EH (cell line): ENCODE measurements at places on chromosomes 6 and 20.

DNA sequence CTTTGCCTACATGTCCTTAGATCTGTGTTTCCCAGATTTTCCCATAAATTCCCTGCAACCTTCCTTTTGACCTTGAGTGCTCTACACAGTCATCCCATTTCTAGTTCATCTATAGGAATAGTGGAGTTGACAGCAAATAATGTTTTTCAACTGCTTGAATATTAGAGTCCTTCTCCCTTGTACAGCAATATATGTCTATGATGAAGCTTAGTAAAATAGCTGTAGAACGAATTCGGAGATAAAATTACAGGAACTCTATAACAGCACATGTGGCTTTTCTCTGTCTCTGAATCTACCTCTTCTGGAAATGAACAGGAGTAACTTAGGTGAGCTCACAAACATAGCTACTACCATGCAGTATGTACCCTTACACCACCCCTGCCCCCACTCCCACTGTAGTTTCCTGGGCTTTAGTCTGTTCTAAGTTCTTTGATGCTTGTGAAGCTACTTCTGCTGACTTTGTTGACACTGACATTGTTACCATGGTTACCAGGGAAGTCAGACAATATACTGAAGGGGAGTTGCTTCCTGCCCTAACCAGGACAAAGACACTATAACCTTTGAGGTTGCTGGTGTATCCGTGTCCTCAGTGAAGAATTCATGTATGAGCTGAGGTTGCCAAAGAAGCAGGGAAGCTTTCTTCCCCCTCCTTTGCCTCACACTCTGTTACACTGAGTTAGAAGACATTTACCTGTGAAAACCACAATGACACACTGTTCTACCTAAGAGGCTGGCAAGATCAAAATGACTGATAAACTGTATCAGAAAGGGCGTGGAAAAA, 35.8 kb upstream of the SHLD1 start:
- DNase-seq: no peak

- no peak for DNase-seq
These were observed 63.4 kb downstream of the PRDM1 start for GRCh38 chr6:106149472-106150069.

DNA sequence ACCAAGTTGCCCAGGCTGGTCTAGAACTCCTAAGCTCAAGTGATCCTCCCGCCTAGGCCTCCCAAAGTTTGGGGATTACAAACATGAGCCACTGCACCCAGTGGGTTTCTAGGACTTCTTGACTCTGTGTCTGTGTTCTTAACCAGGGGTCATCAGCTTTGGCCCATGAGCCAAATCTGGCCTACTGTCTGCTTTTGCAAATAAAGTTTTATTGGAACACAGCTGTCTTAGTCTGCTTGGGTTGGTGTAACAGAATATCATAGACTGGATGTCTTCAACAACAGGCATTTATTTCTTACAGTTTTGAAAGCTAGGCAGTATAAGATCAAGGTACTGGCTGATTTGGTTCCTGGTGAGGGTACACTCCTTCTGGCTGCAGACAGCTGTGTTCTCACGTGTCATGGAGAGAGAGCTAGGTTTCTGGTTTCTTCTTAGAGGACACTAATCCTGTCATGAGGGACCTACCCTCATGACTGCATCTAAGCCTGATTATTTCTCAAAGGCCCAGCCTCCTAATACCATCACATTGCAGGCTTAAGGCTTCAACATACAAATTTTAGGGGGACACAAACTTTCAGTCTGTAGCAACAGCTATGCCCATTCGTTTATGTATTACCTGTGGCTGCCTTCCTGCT, 23.3 kb downstream of the ARFGEF2 start:
- no peak for DNase-seq

DNA sequence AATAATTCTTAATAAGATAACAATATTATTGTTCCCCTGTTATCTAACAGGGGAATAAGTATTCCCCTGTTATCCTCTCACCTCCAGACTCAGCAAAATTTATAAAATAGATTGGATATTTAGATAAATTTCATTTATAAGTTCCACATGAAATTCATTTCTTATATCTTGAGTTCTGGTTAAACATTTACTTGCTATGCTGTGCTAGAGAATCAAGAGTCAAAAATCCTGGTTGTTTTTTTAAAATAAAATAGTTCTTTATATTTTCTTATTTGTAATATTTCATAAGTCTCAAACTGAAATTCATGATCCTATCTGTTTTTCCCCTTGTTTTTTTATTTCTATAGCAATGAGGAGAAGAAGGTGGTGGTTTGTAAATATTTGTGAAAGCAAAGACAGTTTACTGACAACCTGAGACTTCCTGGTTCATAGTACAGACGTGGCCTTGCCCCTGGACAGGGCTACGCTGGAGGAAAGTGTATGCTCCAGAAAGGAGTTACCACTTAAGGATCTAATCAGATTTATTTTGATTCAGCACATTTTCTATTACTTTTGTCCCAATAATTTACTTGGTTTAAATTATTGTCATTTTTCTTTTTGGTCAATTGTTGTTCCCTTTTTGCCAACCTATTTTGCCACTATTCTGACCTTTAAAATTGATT, 37.8 kb upstream of the MARCKS start:
- DNase-seq: no peak

- DNase-seq: no peak
These were observed 574 bp downstream of the ARHGAP40 start for GRCh38 chr20:38602185-38602581.

GRCh38 chr6:41549673-41550072, 3.5 kb downstream of the FOXP4 start:
- no peak for DNase-seq

DNA sequence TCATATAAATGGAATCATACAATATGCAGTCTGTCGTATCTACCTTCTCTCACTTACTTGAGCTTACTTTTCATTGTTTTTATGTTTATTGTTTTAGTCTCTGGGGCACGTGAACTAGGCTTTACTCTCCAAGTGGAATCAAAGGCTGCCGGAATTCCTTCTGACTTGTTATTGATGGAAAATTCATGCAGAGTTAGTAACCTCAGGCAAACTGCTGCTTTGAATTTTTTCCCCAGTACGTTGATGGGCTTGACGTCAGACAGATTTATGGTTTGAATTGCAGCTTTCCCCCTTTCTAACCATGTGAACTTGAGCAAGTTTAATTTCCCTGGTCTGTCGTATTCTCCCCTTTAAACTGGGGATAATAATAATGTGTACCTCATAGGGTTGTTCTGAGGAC, 68.6 kb downstream of the ZDHHC14 start:
- DNase-seq: peak; percentile 67

- peak; percentile 50 for DNase-seq
These were observed 23.6 kb downstream of the PKHD1 start for GRCh38 chr6:52063584-52064344.

- no peak for DNase-seq
These were observed 197.8 kb downstream of the TMEM242 start for GRCh38 chr6:157125531-157125930.

- no peak for DNase-seq
These were observed 146.6 kb upstream of the LAMP5 start for GRCh38 chr20:9367746-9368145.

DNA sequence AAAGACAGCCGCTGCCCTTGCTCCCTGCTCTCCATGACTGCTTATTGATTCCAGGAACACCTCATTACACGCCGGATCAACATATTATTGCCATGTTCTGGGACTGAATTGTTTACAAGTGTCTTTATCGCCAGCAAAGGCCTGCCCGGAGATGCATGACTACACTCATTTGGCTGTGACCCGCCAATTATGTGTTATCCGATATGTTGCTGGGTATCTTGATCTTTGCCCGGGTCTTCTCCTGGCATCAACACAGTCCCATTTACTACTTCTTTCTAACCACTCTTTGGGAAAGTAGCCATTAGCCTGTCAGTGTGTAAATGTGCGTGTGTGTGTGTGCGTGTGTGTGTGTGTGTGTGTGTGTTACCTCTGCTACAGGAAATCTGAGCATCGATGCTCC, 15.4 kb downstream of the LINC00237 start:
- no peak for DNase-seq

- no peak for DNase-seq
These were observed 186.7 kb downstream of the TFAP2C start for GRCh38 chr20:56815796-56816195.

DNA sequence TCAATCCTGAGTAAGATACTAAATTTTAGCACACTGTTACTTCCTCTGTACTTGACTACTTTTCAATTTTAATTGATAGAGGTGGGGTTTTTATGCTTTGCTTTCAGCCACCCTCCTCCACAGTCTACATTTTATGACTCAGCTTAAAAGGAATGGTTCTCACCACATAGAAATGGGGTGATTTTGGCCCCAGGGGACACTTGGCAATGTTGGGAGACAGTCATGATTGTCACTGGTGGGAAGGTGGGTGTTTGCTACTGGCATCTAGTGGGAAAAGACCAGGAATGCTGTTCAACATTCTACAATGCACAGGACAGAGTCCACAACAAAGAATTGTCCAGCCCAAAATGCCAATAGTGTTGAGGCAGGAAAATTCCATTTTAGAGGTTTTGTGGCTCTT, 71.3 kb downstream of the PCSK2 start:
- no peak for DNase-seq

- peak; percentile 66 for DNase-seq
These were observed 4.3 kb downstream of the MTCL3 start for GRCh38 chr6:127514773-127515227.

GRCh38 chr20:59223182-59223601, 59.6 kb downstream of the ZNF831 start:
- no peak for DNase-seq

DNA sequence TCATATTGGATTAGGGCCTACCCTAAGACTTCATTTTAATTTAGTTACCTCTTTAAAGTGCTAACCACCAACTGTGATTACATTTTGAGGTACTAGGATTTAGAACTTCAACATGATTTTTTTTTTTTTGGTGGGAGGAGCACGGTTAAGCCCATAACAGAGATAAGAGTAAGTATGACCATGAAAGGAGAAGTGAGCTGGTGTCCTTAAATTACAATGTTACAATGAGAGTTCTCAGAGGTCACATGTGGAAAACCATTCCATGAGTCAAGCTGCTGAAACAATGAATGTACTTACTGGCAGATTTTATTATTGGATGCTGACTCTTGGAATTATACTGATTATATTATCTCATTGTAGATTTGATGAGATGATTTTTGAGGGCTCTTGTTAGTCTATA, 779.3 kb upstream of the CITED2 start:
- DNase-seq: peak; percentile 48

DNA sequence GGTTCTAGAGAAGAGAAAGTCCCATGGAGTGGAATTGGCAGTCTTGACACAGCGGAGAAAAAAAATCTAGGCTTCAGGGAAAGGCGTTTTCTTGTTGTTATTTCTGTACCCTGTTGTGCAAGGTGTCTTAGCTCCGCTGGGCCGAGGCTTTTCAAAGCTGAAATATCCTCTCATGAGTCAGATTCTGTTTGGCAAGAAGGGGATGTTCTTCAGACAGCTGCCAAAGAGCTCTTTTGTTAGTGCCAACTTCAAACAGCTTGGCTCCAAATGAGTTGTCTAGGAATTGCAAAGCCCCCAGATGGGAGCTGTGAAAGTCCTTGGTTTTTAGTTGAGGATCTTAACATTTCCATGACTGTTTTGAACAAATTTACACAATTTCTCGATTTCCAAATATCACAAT, 45.6 kb downstream of the LRRN4 start:
- peak; percentile 83 for DNase-seq

GRCh38 chr6:25050356-25050755, 114.6 kb upstream of the RIPOR2 start:
- DNase-seq: peak; percentile 93

DNA sequence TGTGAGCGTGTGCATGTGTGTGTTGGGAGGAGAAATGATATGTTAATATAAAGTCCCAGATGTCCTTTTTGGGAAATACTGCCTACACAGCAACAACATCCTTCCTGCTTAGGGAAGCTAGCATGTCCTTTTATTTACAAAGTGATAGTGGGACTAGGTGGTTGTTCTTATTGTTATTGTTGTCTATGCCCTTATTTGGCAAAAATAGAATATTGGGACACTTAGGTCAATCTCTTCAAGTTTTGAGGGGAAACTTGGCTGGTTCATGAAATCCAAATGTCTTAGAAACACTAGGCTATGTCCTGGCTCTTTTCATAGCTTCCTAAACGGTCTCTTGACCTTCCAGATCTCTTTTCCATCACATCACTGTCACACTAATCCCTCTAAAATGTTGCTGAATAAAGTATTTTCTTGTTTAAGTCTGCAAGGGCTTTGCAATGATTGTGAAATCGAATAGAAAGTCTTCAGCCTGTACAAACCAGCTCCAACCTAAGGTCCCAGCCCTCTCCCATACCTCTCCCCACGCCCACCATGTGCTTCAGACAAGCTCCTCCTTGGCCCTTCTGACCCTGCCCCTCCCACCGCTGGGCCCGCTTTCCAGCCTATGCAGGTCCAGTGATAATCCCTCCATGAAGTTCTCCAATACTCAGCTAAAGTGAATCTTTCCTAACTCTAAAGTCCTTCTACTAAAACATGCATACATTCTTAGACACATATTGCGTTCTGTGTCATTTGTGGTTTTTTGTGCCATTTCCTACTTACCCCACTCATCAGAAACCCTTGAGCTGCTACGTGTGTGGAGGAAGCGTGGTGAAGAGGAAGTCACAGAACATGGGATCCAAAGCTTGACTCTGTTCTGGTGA, 205.1 kb downstream of the LY86 start:
- no peak for DNase-seq

- DNase-seq: peak; percentile 88
These were observed 75.4 kb downstream of the MTHFD1L start for GRCh38 chr6:150940941-150941340.

DNA sequence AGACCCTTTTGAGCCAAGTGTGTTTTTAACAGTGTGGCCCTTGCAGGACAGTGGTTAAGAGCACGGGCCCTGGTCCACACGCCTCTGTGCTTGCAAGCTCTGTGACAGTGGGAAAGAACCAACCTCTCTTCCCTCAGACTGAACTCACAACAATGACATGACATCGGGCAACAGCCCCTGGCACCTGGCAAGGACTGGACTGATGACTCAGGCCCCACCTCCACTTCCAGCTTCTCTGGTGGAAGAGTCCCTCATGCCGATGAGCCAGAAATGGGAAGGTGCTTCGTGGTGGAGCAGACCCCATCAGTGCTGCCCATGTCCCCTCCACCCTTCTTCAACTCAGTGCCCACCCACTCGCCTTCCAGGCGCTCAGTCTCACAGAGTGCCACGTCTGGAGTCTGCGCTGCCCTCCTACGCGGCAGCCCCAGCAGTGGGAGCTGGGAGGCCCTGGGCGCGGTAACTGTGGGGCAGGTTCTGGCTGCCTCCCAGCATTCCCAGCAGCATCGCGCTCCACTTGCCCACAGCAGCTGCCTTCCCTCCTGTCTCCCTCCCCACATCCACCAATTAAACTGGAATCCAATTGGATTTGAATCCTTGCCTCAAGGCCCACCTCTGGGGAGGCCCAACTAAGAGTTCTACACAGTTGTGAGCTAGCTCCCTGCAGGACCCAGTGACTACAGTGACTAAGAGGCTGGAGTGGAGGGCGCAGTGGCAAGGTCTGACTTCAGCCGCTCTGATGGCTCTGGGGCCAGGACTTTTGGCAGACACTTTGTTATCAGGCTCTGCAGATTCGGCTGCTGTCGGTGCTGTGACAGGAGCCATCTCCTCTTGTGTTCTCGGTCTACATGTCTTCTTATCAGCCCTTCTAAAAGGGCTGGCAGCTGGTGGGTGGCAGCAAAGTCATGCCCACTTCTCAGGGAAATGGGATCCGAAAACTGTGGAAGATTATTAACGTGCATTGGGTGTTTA, 156.8 kb upstream of the MLN start:
- no peak for DNase-seq
